Activated CD4-positive, alpha-beta T cell treated with anti-CD3 and anti-CD28 coated beads, Interleukin-2, amount 50 U/mL, for 1 hour (primary cell): ENCODE measurements at places on chromosomes 2 and 18.

GRCh38 chr2:55155764-55156281 is 76.3 kb downstream of the CLHC1 start:
- DNase-seq = no peak

- DNase-seq = no peak
These were observed 755.7 kb upstream of the HS6ST1 start for GRCh38 chr2:129074298-129074920.

DNA sequence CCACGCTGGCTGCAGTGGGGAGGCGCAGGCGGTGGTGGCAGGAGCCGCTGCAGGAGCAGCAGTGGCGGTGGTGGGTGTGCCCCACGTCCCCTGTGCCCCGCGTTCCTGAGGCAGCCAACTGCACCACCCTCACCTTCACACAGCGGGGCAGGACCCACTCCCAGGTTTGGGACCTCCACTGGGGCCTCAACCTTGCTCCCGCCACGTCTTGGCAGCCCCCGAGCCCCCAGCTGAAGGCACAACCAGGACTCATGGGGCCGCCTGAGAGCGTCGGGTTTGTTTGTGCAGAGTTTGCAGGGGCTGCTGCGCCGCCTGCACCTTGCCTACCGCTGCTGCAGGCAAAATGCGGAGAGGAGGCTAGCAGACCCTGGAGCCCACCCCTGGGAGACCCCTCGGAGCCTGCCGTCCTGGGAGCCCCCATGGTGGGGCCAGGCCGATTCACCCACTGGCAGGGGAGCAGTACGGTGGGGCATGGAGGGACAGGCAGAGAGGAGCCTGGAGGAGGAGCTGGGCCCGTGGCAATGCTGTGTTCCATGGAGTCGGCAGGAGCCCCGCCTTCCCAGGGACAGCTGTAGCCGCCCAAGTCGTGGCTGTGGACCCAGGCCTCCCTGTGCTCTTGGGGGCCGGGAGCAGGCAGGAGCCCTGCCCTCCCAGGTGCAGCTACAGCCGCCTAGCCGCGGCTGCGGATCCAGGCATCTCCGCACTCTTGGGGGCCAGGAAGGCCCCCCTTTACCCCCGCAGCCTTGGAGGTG is 14.7 kb upstream of the EML6 start:
- DNase-seq = no peak

DNA sequence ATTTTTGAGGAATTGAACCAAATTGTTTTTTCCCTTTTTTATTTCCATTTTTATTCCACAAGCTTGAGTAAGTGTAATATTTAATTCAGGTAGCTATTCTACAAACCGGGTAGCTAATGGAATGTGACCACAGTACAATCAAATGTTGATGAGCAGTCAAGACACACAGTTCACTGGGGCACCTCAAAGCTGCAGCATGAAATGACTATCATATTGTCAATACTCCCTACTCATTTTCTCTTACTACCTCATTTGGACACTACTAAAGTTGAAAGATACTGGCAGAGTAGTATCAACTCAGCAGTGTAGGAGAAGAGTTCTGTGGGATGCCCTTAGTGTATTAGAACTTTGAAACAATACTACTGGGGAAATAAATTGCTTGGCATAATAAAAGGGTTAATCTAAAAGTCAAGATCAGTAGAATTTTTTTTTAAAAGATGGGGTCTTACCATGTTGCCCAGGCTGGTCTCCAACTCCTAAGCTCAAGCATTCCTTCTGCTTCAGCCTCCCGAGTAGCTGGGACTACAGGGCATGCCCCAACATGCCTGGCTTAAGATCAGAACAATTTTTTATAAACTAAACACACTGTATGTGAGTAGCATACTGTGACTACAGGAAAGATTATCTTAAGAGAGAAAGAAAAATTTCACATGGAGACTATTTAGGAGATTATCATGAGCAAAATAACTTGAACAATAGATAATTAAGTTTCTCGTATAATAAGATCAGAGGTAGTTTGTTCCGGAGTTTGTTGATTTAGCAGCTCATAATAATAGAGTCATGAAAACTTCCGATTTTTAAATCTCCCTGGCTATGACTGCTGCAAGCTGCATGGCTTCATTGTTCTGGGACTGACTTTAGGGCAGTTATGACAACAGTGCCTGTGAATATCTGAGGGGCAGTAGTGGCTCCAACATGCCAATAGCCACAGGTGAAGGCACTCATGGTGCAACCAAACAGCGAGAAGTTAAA is 43.7 kb downstream of the MYO3B start:
- no peak for DNase-seq

GRCh38 chr2:219861307-219861706 is 233.9 kb downstream of the SLC4A3 start:
- no peak for DNase-seq

- DNase-seq = no peak
These were observed 16.8 kb downstream of the CXCR1 start for GRCh38 chr2:218149848-218150440.

DNA sequence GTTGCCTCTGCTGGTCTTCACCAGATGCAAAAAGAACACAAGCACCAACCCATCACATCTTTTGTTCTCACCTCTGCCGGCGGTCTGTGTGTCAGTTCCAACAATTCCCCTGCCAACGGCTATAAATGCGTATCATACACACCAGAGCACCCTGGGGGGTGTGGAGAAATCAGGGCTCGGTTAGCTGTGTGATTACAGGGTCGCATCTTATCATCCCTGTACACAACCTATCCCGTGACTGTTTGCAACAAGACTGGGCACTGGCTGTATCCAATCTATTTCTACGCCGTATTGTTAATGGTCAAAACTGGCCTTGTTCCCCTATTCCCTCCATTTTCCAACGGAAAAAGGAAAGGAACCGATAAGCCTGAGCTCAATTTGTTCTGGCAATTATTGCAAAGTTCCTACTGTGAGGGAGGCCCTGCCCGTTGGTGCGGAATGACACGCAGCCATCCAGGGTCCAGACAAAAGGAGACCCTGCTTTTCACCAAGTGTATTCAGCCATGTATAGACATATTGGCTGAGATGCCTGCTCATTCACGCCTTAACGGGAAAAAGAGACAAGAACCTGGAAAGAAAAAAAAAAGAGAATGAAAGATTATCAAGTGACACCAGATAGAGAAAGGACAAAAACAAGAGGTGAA is 136.9 kb downstream of the CDH20 start:
- DNase-seq = no peak

DNA sequence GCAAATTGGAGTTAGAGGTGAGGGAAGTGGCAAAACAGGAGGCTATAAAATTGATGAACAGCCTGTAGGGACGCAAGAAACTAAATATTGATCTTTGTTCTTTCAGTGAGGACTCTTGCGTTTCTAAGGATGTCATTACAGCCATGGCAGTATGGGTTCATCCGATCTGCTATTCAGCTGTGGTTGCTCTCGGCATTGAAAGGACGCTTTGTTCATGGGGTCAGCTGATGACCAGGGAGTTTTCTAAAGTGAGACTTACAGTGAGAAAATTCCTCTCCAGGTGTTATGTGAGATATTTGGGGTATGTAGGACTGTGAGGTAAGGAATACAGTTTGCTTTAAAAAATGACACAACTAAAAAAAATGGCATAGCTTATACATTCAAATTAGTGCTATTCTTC is 52.7 kb upstream of the PELI1 start:
- no peak for DNase-seq

- no peak for DNase-seq
These were observed 40.1 kb downstream of the CDC42EP3 start for GRCh38 chr2:37631292-37631691.

DNA sequence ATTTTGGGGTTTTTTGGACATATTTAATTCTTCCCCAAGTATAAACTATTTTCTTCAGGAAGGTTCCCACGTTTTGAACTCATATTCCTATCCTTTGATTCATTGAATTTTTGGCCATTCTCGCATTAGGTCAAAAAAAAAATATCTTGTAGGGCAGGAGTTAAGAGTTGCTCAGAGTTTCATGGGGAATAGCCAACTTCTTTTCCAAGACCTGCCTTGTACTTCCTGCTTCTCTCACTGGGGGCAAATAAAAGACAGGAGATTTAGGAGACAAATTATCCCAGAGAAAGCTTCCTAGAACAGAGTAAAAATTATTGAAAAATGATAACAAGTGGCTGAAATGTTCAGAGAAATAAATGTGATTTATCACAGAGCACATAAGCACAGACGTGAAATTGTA is 55.2 kb upstream of the BCL11A start:
- DNase-seq = no peak

DNA sequence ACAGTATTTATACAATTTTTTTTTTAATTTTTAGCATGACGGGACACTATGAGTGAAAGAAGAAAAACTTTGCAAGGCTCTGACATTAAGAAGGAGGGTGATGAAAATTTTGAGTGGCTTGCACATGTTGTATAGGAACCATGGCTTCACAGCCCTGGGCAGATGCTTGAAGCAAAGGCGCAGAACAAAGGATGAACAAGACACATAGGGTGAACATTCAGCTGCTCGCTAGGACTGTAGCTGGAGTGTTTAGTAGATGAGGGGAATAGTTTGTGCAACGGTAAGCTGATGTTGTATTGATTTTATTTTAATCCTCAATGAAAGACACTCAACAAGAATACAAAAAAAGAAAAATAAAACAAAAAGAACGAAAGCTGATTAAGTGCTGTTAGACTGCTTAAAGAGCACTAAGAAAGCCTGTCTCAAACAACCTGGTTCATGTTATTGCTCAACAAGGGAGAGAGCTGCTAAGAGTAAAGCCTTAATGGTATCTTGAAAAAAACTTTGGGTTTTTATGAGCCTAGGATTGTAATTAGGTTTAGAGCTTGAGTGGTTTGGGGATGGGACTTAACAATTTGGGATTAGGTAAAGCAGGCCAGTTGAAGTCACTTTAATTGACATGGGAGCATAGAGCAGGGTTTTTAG is 41.2 kb upstream of the GCFC2 start:
- no peak for DNase-seq

DNA sequence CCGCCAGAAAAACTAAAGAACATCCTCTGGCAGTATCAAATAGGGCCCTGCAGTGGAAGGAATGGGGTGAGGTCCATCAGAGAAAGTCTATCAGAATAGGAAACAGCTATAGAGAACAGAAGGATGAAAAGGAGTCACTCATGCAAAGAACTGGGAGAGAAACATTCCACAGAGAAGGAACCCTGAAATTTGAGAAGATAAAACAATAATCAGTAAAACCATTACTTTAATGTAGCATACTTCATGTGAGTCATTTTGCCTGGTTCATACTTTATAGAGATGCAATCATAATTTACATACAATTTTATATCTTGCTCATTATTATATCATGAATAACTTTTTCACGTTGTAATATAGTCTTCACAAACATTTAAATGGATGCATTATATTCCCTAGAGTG is 402.2 kb downstream of the NCKAP5 start:
- no peak for DNase-seq

- no peak for DNase-seq
These were observed 239.4 kb downstream of the KLHL29 start for GRCh38 chr2:23624378-23624777.

GRCh38 chr18:3153107-3153704 is 66.6 kb downstream of the MYOM1 start:
- no peak for DNase-seq

- DNase-seq = no peak
These were observed 344.6 kb upstream of the ACVR2A start for GRCh38 chr2:147500229-147500628.

DNA sequence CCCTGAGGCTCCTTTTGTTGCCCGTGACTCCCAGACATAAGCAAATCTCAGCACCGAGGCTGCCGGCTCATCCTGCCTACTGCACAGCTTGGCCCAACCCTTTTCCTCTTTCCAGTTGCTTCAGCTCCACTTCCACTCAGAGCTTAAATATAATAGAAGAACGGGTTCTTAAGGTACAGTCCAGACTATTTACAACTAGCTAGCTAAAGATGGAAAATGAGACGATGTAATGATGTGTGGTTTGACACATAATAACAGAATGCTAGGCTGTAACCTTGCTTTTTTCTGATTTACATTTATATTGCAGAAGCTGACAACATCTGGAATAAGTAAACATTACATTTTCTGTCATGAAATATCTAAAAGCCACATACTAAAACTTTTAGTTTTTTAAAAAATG is 26.9 kb upstream of the ATP9B start:
- DNase-seq = no peak

GRCh38 chr2:190746971-190747761 is 98.3 kb downstream of the NAB1 start:
- DNase-seq = no peak

GRCh38 chr2:226837787-226838603 is 2.1 kb downstream of the RHBDD1 start:
- DNase-seq = no peak

DNA sequence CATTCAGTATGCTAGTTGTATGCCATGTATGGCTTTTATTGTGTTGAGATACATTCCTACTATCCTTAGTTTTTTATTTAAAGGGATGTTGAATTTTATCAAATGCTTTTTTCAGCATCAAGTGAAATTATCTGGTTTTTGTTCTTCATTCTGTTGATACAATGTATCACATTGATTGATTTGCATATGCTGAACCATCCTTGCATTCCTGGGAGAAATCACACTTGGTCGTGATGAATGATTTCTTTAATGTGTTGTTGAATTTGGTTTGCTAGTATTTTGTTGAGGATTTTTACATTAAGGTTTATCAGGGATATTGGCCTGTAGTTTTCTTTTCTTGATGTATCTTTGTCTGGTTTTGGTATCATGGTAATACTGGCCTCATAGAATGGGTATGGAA is 49.7 kb downstream of the CD28 start:
- no peak for DNase-seq

DNA sequence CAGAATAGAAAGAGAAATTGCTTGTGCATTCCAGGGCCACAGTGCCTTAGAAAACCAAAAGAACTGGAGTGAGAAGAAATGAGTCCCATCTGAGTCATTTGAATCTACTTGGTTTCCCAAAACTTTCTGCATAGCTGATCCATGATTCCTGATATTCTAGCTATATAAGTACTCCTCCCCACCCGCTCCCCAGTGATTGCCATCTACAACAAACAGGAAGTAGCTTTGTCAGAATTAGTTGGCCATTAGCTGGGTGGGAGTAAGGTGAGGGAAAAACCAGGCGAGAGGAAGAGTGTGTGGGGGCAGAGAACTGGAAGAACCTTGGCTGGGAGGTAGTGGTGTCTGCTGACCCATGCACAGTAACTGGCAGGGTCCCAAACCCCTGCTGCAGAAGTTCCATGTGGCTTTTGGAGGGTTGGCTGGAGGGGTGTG is 122.1 kb downstream of the ACAA2 start:
- DNase-seq = no peak

DNA sequence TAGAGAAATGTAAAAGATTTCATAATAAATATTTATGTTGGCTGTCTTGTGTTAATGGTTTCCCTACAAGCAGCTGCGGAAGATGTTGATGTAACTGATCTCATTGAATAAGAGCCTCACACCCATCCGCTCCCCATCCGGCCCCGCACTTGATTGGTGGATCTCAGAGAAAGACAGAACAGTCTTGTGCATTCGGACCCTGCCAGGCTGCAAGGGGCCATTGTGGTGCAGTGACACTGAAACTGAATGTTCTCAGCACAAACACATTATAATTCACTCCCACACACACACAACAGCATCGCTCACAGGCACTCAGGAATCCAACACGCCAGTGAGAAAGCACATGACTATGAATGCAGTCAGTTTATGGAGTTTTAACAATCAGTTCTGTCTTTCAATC is 47.8 kb downstream of the PRELID3A start:
- DNase-seq = no peak
